Heart right ventricle (tissue), 16 donors: ENCODE measurements at places on chromosomes 1 and 21. TPM values are rescaled to one million over a fixed set of nuclear protein-coding genes. Genes with fewer than 3 reads are reported as not detected.

Gene OR10Z1
- polyA plus RNA-seq, result not detected

Gene AQP10
- not detected for polyA plus RNA-seq

Gene TMEM200B
- polyA plus RNA-seq, result 3.3 TPM

Gene CASQ1
- 27.4 TPM for polyA plus RNA-seq

Gene RER1
- 55.5 TPM for polyA plus RNA-seq

Gene TNNI3K
- 162 TPM for polyA plus RNA-seq

Gene OR2T34
- not detected for polyA plus RNA-seq

Gene CGN
- polyA plus RNA-seq, result 0.15 TPM

Gene GCSAML
- polyA plus RNA-seq, result not detected

Gene OVAAL
- 2.3 TPM for polyA plus RNA-seq

Gene OR2T33
- polyA plus RNA-seq, result 0.03 TPM

Gene HSPB7
- 6,425 TPM for polyA plus RNA-seq

Gene MRPL55
- 174 TPM for polyA plus RNA-seq

Gene FAM72B
- polyA plus RNA-seq, result 0.29 TPM

Gene PPIH
- 38.6 TPM for polyA plus RNA-seq

Gene LCE1F
- not detected for polyA plus RNA-seq

- no peaks in the 10 kb centered on the region for H3K36me3 ChIP-seq
- no peak overlapping the region for H3K27ac ChIP-seq
These were observed 298.6 kb upstream of the ST6GALNAC5 start for GRCh38 chr1:76568573-76569238.

GRCh38 chr1:165688046-165688445, 10.3 kb downstream of the ALDH9A1 start:
- no peaks in the 10 kb centered on the region for H3K27me3 ChIP-seq
- peaks cover 58% of the 10 kb centered on the region for H3K36me3 ChIP-seq
- H3K4me1 ChIP-seq, result peaks cover 12% of the 10 kb centered on the region

DNA sequence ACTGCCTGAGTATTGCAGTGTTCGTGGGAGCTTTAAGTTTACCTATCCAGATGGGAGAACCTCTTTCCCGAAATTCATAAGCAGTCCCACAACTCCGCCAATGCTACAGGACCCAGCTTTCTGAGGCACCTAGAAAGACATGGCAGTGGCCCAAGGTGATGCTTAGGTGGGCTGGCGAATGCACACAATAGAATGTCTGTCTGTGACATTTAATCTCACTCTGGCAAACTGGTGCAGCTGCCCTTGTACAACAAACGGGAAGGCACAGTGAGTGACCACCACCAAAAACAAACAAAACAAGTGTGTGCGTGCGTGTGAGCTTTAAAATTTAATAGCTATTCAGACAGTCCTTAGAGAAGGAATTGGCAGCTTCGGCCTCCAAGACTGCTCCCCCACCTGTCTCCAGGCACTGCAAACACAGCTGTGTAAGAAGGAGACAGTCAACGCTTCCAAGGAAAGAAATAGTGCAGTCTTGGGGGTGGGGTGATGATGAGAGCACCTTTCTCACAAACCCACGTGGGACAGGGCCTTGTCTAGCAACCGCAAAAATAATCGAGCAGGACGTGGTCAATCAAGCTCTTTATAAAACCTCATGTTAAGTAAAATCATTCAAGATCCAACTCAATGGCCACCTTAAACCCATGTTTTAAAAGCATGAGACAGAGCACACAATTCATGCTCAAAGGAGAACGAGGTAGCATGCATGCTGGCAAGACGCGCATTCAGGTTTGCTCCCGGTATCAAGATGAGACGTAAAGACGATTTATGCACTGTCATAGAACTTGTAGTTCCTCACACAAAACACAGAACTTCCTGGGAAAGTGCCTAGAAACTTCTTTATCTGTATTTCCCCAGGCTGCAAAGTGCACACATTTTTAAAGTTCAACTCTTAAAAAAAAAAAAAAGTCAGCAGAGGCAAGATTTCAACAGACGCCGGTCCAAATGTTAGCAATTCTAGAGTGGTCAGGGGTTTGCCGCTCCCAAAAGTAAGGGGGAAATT, 84.1 kb downstream of the TM2D1 start:
- peak overlapping the region; percentile 80 for H3K27ac ChIP-seq
- H3K4me3 ChIP-seq, result no peak overlapping the region
- peaks cover 29% of the 10 kb centered on the region for H3K4me1 ChIP-seq
- no peak for DNase-seq
- no peaks in the 10 kb centered on the region for H3K27me3 ChIP-seq

- no peak overlapping the region for H3K4me3 ChIP-seq
- no peaks in the 10 kb centered on the region for H3K4me1 ChIP-seq
- no peak overlapping the region for H3K27ac ChIP-seq
- no peaks in the 10 kb centered on the region for H3K36me3 ChIP-seq
These were observed 50.4 kb upstream of the NRDC start for GRCh38 chr1:51928896-51929295.

DNA sequence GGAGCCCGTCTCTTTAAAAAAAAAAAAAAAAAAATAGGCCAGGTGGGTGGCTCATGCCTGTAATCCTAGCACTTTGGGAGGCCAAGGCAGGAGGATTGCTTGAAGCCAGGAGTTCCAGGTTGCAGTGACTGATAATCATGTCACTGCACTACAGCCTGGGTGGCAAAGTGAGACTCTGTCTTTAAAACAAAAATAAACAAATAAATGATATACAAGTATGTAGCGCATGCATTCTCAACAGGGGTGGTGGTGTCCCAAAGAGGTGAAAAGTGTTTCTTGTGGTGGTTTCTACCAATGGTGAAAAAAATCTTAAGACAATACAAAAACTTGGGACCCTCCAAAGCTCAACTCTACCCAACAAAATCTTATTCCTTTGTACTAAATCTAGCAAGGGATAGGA, 17.9 kb downstream of the CNN3 start:
- H3K4me3 ChIP-seq, result no peak overlapping the region
- peaks cover 80% of the 10 kb centered on the region for H3K4me1 ChIP-seq
- no peaks in the 10 kb centered on the region for H3K27me3 ChIP-seq
- DNase-seq, result no peak

DNA sequence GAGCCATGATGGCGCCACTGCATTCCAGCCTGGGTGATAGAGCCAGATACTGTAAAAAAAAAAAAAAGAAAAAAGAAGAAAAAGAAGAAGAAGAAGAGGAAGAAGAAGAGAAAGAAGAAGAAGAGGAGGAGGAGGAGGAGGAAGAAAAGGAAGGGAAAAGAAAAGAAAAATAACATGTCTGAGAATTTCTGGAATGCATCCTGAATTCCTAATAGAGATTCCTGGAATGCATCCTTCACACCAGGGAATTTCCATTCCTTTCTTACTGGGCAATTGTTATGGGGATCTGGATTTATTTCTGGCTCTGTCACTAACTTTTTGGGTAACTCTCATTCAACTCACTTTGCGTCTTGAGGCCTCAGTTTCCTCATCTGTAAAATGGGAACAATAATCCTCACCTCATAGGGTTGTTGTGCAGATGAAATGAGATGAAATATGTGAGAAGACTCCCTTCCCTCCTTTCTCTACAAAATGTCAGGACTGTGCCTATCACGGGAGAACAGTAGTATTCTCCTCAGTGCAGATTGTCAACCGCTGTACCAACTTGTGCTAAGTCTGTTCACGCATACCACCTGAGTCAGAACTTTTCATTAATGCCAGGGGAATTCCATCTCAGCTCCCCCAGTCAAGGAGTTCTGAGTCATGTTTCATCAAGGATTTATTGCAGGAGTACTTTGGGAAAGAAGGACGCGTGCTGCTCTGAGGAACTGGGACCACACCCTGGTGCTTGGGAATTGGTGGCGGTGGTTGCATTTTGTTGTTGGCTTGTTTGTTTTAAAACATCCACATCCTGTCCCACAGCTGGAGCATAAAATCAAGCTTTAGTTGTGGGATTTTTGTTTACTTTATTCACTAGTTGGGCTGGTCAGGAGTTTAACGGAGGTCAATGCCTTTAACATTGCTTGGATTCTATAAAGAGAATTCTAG, 42.4 kb upstream of the ROR1 start:
- H3K27me3 ChIP-seq, result no peaks in the 10 kb centered on the region
- H3K4me3 ChIP-seq, result no peak overlapping the region
- no peak overlapping the region for H3K27ac ChIP-seq
- no peak for DNase-seq

- no peak overlapping the region for H3K4me3 ChIP-seq
- no peaks in the 10 kb centered on the region for H3K4me1 ChIP-seq
- peaks cover 6% of the 10 kb centered on the region for H3K36me3 ChIP-seq
- H3K27me3 ChIP-seq, result no peaks in the 10 kb centered on the region
- DNase-seq, result no peak
- no peak overlapping the region for H3K27ac ChIP-seq
These were observed 258.1 kb downstream of the SDCCAG8 start for GRCh38 chr1:243513726-243514491.

GRCh38 chr1:38528623-38529022, 330.9 kb downstream of the RRAGC start:
- no peak overlapping the region for H3K27ac ChIP-seq
- H3K27me3 ChIP-seq, result peaks cover 34% of the 10 kb centered on the region
- no peaks in the 10 kb centered on the region for H3K4me1 ChIP-seq

- no peak overlapping the region for H3K4me3 ChIP-seq
- no peak overlapping the region for H3K27ac ChIP-seq
- DNase-seq, result no peak
- H3K27me3 ChIP-seq, result no peaks in the 10 kb centered on the region
- no peaks in the 10 kb centered on the region for H3K4me1 ChIP-seq
- H3K36me3 ChIP-seq, result no peaks in the 10 kb centered on the region
These were observed 21.5 kb downstream of the NCAM2 start for GRCh38 chr21:21019681-21020080.

- no peak overlapping the region for H3K27ac ChIP-seq
- DNase-seq, result peak; percentile 29
- peaks cover 6% of the 10 kb centered on the region for H3K4me1 ChIP-seq
- H3K4me3 ChIP-seq, result no peak overlapping the region
These were observed 86.4 kb downstream of the FAF1 start for GRCh38 chr1:50873458-50874187.

DNA sequence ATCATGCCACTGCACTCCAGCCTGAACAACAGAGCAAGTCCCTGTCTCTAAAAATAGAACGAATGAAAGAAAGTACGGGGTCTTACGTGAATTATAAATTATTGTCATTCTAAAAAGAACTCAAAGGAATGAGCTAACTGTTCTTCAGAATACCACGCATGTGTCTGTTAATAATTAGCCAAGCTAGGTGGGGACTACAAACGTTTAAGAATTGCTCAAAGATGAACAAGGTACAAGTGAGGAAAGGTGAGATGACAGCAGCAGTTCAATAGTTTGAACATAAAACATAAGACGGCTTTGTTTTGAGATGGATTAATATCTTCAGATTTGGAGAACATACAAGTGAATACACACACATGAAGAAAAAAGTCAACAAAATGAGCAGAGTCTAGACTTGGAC, 79.6 kb downstream of the UBR4 start:
- no peaks in the 10 kb centered on the region for H3K4me1 ChIP-seq
- H3K27ac ChIP-seq, result no peak overlapping the region
- H3K36me3 ChIP-seq, result peaks cover 100% of the 10 kb centered on the region
- H3K4me3 ChIP-seq, result no peak overlapping the region
- DNase-seq, result no peak

- DNase-seq, result peak; percentile 65
- no peak overlapping the region for H3K27ac ChIP-seq
- peaks cover 7% of the 10 kb centered on the region for H3K27me3 ChIP-seq
- peaks cover 11% of the 10 kb centered on the region for H3K4me1 ChIP-seq
- H3K4me3 ChIP-seq, result no peak overlapping the region
- H3K36me3 ChIP-seq, result no peaks in the 10 kb centered on the region
These were observed 17.5 kb upstream of the ALPL start for GRCh38 chr1:21491488-21492355.

DNA sequence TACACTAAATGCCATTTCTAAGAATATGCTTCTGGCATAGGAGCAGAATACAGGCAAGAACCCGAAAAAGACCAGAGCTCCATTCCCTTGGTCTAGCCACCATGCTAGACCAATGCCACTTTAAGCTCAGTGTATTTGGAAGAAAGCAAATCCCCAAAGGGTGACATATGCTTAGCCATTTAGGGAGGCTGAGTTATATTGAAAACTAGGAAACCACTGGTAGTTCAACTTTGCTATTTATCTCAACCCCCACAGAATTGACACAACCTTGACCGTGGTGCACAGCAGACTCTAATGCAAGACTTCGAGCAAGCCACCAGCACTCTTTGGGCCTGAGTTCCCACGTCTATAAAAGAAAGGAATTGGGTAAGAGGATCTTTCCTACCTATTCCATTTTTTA, 167.9 kb downstream of the ADSS2 start:
- no peaks in the 10 kb centered on the region for H3K27me3 ChIP-seq
- H3K4me1 ChIP-seq, result no peaks in the 10 kb centered on the region
- H3K36me3 ChIP-seq, result no peaks in the 10 kb centered on the region
- DNase-seq, result no peak
- H3K27ac ChIP-seq, result no peak overlapping the region

GRCh38 chr1:4394366-4394765, 260.0 kb upstream of the AJAP1 start:
- H3K36me3 ChIP-seq, result no peaks in the 10 kb centered on the region
- no peak overlapping the region for H3K27ac ChIP-seq
- no peaks in the 10 kb centered on the region for H3K27me3 ChIP-seq
- H3K4me3 ChIP-seq, result no peak overlapping the region
- H3K4me1 ChIP-seq, result peaks cover 9% of the 10 kb centered on the region
- DNase-seq, result no peak

DNA sequence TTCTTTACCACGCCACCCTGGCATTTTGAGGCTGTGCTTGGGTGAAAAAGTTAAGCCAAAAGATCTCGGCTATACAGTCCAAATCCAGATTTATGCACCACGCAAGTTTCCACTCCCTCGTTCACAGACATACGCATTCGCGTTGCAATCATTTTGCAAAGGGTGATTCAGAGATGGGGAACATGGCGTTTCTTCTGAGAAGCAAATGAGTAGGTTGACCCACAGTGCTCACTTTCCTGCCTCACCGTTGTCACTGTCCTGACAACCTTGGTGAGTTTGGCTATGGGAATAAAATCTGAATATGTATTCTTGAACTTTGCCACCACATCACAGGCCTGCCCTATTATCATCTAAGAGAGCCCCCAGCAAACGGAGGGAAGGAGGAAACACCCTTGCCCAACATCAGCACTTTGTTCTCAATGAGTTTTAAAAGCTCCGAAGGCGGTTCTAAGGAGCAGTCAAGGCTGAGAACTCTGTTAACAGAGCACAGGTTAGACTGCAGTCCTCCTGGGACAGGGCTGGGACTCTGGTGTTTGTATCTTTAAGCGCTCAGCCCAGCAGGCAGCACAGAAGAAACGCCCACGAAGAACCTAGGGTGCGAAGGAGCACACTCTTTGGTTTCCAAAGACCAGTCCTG, 86.4 kb downstream of the RUNX1 start:
- no peak overlapping the region for H3K4me3 ChIP-seq
- H3K27me3 ChIP-seq, result peaks cover 9% of the 10 kb centered on the region
- no peaks in the 10 kb centered on the region for H3K4me1 ChIP-seq
- DNase-seq, result no peak

GRCh38 chr1:12772520-12772919, 1.0 kb upstream of the PRAMEF12 start:
- H3K27me3 ChIP-seq, result peaks cover 37% of the 10 kb centered on the region
- H3K4me3 ChIP-seq, result no peak overlapping the region
- H3K4me1 ChIP-seq, result no peaks in the 10 kb centered on the region
- no peak overlapping the region for H3K27ac ChIP-seq

- no peaks in the 10 kb centered on the region for H3K27me3 ChIP-seq
- no peak overlapping the region for H3K4me3 ChIP-seq
- H3K4me1 ChIP-seq, result no peaks in the 10 kb centered on the region
- no peak for DNase-seq
- H3K36me3 ChIP-seq, result no peaks in the 10 kb centered on the region
These were observed 30.4 kb downstream of the MORC3 start for GRCh38 chr21:36350282-36350910.

GRCh38 chr1:22488319-22488718, 36.7 kb downstream of the ZBTB40 start:
- no peak overlapping the region for H3K4me3 ChIP-seq
- H3K27ac ChIP-seq, result no peak overlapping the region
- peaks cover 43% of the 10 kb centered on the region for H3K4me1 ChIP-seq

GRCh38 chr1:50976111-50976889, 6.3 kb downstream of the CDKN2C start:
- no peaks in the 10 kb centered on the region for H3K27me3 ChIP-seq
- peaks cover 33% of the 10 kb centered on the region for H3K4me1 ChIP-seq
- H3K27ac ChIP-seq, result peak overlapping the region; percentile 98
- H3K4me3 ChIP-seq, result peak overlapping the region; percentile 90
- peak; percentile 9 for DNase-seq
